ENCODE measurements at places on chromosomes 1 and 21. TPM values are rescaled to one million over a fixed set of nuclear protein-coding genes. Genes with fewer than 3 reads are reported as not detected.

- no peak for DNase-seq
Measured at GRCh38 chr1:229479660-229480399, 28.3 kb downstream of the NUP133 start.

GRCh38 chr1:204327359-204327758 is 32.4 kb downstream of the PLEKHA6 start:
- no peak for DNase-seq

DNA sequence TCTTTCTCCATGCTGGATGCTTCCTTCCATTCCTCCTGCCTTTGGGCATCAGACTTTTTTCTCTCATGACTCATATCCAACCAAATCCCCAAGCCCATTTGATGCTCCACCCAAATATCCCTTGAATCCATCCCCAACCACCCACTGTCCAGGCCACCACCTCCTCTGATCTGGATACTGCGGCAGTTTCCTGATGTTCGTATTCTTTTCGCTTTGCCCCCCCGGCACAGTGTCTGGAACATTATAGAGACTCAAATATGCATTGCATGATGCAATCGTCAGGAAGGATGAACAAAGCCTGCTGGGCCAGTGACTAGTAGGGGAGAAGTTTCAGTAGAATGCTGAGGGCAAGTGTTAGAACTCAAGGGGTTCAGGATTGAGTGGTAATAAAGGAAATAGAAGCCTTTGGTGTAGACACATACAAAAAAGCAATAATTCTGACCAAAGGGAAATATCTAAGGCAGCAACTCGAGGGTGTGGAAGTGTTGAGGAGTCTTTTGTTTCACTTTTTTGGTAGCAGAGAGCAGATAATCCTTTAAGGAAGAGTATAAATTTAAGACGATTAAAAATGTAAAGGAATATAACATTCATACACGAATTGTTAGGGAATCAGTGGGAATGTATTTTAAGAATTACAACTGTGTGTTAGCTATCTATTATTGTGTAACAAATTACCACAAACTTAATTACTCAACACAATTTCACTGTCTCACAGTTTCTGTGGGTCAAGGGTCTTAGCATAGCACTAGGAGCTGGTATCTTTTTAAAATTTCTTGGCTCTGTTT is 7.5 kb downstream of the S100A11 start:
- no peak for DNase-seq

GRCh38 chr1:78950826-78951225 is 55.7 kb downstream of the ADGRL4 start:
- DNase-seq: no peak

DNA sequence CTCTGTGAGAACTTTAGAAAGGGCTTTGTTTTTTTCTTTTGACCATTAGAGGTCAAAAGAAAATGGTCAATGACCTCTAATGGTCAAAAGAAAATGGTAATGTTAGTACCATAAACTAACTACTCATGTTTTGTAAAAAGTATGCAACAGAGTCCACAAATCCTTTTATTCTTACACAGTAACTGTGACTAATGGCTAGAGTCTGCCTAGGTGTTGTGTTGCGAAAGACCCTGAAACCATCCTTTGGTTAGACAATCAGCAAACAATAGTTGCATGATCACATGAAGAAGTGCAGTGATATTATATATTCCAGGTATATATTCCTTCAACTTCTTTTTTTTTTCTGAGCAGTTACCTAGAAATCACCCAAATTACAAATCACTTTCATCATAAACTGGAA is 40.9 kb downstream of the NEGR1 start:
- DNase-seq: no peak

GRCh38 chr1:46575778-46576177 is 24.3 kb upstream of the KNCN start:
- no peak for DNase-seq

- DNase-seq: peak; percentile 67
Measured at GRCh38 chr1:24502065-24502708, 449 bp upstream of the RCAN3 start.

GRCh38 chr21:34994766-34995631 is 54.1 kb downstream of the RUNX1 start:
- no peak for DNase-seq

- no peak for DNase-seq
Measured at GRCh38 chr1:41427916-41428737, 56.4 kb downstream of the EDN2 start.

DNA sequence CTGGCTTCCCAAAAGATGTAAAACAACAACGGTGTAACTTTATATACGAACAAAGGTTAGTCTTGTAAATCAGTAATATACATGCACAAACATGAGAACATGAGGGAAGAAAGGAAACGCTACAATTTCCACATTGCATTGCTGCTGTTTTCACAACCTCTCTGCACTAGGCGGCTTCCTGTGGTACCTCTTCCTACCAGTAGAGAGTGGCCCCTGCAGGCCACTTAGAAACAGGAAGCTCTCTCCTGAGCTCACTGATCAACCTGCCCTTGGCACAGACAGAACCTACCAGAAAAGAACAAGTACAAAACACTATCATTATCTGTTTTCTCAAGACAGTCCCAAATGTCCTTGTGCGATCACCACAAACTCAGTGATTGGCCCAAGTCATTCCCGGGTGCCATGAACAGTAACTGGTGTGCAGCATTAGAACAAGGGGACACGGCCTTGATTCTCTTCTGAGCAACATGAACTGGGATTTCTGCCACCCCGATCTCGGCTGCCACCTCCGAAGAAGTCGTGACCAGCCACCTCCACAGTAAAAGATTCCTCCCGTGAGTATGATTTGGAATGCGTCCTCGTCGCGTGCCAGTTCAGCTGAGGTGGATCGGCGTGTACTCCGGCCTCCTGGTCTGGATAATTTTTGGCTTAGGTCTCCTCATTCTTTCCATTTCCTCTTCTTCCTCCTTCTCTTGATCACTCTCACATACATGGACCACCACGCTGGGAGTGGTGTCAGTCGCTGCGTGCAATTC is 5.7 kb upstream of the KCNE1 start:
- no peak for DNase-seq

DNA sequence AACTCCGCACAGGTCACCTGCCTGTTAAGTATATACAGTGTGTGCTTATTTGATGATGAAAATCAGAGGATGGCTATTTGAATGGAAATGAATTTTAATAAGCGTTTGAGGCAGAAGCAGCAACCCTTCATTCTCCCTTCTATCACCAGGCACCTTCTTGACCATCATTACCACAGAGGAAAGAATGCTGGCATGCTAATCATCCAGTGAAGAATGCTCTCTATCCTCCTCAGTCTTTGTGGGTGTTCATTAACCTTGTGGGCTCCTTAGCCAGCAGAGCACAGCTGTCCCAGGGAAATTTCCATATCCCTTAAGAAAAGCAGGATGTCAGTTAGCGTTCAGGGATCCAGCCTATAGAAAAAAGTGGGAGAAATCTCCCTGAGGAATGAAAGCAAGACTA is 428.0 kb upstream of the CAMK1G start:
- DNase-seq: no peak

DNA sequence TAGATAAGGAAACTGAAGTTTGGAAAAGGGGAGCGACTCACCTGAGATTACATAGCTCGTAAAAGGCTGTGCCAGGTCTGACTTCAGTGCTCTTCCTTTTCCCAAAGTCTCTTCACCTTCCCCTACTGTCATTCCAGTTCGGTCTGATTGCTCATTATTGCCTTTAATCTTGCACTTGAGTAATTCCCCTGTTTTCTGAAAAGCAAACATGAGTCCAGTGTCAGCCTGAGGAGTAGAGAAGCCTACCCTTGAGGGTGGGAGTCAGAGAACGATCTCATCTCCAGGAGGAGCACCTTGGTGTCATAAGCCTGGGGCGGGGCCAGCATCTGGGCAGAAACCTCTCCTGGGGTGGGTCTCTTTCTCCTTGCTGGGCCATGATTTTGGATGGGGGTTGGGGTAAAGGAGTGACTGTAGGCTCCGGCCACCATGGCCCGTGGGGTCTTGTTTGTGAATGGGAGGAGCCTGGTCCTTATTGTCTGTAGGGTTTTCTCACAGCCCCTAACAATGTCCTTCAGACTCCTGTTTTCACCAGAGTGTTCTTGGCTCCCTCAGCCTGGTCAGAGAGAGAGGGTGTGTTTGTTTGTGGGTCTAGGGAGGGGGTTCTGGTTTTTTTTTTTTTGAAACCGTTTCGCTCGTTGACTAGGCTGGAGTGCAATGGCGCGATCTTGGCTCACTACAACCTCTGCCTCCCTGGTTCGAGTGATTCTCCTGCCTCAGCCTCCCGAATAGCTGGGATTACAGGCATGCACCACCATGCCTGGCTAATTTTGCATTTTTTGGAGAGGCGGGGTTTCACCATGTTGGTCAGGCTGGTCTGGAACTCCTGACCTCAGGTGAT is 6.0 kb downstream of the VANGL2 start:
- no peak for DNase-seq

GRCh38 chr1:60156371-60156770 is 82.8 kb upstream of the C1orf87 start:
- no peak for DNase-seq

GRCh38 chr1:8649027-8649426 is 168.4 kb downstream of the RERE start:
- no peak for DNase-seq

Gene FHAD1
- 0.06 TPM for total RNA-seq

Gene EFCAB7
- 3.4 TPM for total RNA-seq

Gene S1PR1
- 35.7 TPM for total RNA-seq

Gene GAS5
- total RNA-seq: 148 TPM

Gene ADORA3
- 1.9 TPM for total RNA-seq
